ENCODE measurements at places on chromosomes 3 and 15.

- DNase-seq, result no peak
Measured at GRCh38 chr3:67691207-67691606, 36.8 kb upstream of the SUCLG2 start.

GRCh38 chr15:65066635-65067316, 1.0 kb downstream of the RASL12 start:
- DNase-seq, result no peak

- no peak for DNase-seq
Measured at GRCh38 chr3:115488409-115488808, 134.9 kb upstream of the GAP43 start.

DNA sequence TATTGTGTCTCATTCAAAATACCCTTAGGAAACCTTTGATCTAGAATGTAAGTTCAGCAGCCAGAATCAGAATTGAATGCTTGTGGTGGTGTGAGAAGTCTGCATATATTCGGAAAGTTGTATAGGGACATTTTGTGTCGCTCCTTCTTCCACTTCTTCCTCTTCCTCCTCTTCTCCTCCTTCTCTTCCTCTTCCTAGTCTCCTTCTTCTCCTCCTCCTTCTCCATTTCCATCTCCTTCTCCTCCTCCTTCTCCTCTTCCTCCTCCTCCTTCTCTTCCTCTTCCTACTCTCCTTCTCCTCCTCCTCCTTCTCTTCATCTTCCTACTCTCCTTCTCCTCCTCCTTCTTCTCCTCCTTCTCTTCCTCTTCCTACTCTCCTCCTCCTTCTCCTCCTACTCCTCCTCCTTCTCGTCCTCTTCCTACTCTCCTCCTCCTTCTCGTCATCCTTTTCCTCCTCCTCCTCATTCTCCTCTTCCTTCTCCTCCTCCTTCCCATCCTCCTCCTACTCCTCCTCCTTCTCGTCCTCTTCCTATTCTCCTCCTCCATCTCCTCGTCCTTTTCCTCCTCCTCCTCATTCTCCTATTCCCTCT, 749.3 kb upstream of the GOLIM4 start:
- DNase-seq, result no peak

GRCh38 chr3:4996223-4996765, 17.1 kb downstream of the BHLHE40 start:
- no peak for DNase-seq

DNA sequence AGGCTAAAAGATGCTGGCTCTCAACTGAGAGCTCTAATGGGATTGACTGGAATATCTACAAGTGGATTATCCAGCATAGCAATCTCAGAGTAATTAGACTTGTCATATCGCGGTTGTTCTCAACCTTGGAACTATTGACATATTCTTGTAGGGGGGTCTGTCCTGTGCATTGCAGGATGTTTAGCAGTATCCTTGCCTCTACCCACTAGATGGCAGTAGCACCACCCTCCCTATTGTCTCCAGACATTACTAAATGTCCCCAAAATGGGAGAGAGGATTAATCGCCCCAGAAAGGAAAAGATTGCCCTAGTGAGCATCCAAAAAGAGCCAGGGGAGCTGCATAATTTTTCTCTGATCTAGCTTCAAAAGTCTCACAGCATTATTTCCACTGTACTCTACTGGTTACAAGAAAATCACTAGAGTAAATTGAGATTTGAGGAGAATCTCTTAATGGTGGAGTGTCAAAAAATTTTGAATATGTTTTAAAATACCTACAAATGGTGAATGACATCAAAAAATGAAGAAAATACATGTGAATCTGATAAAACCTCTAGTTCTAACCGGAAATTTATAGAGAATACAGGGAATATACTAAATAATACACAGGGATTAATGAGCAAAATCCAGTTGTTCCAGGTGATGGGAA, 388.2 kb upstream of the AGTR1 start:
- DNase-seq, result peak; percentile 40

GRCh38 chr3:169871129-169871886, 1.6 kb upstream of the LRRC31 start:
- DNase-seq, result no peak

DNA sequence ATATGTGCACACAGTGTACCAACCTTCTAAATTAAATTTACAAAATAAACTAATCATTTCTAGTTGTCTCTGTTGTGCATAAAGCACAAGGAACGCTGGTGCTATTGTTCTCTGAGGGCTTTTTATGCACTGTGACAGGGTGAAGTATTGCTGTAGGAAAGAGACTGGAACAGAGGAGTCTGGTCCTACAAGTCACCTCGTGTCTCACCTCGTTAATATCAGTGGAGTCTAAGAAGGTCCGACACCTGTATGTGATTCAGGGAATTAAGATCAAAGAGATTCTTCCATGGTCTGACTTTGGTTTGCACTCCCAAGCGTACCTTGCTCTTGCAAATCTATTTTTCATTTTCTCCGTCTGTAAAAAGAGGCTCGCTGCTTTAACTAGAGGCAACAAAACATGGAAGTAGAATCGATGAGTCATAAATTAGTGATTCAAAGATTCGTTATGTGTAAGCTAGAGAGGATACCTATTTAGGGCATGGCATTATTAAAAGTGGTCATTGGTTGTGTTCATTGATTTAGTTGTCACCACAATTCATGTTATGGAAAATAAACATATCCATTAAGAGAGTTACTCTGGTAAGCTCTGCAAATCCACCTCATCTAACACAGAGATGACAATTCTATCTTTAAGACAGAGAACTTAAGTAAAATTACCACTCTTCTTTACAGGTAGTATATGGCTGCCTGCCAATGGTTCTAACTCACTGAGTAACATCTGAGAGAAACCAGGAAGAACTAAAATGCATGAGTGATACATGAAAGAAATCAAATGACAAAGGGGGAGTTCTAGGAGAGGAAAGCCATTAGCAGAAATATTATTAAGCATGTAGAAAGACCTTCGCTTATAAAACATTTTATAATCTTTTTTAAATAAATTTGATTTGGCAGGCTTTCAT, 219.4 kb upstream of the GBE1 start:
- DNase-seq, result no peak

DNA sequence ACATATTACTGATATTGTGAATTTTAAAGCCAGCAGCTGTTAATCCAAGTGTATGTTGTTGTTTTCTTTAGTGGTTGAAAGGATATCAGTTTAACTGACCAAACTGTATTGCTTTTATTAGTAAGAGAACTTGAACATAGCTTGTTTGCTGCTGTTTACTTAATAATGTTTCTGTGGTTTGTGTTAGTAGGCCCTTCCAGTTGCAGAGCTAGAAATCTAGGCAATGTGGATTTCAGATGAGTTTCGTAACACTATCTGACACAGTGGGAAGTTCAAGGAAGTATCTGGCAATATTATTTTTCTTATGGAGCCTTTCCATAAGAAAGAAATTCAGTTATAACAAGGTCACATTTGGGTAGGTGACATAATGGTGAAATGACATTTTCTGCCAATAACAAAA, 18.5 kb downstream of the ZNF609 start:
- no peak for DNase-seq

DNA sequence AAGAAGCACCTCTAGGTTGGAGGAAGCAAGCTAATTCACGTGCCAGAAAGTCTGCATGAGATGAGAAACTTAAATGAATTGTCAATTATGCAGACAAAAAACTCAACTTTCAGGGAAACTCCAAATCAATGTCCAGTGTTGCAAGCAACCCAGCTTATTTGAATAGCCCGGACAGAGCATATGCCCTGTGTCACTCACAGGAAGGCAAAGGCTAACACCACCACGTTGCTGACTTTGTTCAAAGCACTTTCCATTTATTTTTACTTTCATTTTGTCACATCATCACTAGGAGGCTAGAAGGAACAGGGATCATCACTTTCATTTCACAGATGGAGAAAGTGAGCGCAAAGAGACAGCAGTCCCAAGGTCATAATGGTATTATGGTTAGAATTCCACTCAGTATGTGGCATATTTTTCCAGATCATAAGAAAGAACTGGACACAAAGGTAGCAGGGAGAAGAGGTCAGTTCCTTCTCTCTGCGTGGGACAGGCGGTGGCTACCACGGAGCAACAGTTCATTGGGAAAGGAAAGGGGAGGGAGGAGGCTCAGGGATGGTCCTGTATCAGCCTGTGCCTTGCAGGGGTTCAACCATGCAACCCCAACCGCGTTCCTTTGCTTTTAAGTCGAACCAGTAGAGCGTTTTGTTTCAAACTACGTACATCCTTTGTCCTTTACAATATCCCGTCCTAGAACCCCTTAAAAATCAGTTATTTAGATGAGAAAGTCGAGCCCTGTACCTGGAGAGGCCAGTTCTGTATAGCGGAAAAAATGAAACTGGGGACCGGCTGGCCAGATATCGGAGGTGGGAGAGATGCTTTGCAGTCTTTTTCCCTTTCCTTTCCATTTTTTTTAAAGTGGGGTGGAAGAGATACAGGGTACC, 1.1 kb downstream of the HEG1 start:
- DNase-seq, result peak; percentile 67

DNA sequence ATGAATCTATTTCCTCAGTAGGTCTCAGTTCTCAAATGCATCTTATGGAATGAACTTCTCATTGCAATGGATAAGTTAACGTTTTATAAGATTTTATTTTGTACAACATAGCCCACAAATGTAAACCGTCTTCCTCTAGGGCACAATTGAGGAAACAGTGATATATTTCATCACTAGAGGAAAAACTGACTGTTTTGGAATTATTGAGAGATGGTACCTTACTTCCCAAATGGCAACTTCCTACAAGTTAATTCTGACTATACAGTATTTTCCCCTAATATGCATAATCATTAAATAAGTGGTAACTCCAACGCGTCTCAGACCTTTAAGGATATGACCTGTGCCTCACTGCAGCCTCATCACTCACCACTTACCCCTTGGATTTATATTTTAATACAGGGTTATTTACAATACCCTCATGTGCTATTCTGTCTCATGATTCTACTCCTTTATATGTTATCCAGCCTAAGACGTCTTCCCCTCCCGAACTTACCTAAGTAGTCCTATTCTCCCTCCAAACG, 13.3 kb downstream of the GABPB1 start:
- no peak for DNase-seq

DNA sequence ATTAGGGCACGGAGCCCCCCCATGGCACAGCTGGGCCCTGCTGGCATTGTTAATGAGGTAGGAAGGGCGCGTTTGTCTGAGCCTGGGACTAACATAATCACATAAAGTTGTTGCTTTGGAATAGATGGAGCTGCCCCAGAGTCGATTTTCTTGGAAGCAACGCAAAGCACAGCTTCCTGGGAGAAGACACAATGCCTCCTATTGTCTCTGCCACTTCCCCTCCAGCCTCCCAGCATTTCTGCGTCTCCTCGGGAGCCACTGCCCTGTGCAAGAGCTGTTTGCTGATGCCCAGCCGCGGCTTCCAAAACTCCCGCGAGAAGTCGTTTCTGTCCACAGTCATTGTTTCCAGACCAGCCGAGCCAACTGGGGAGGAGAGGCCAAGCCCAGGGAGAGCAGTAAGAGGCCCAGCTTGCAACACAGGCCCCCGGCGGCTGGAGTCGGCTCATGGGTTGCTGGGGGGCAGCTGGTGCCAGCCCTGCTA, 18.1 kb upstream of the ALDH1A3 start:
- no peak for DNase-seq

GRCh38 chr3:111667170-111667569, 72.0 kb upstream of the ZBED2 start:
- DNase-seq, result no peak

GRCh38 chr15:38512901-38513300, 51.7 kb downstream of the RASGRP1 start:
- no peak for DNase-seq

DNA sequence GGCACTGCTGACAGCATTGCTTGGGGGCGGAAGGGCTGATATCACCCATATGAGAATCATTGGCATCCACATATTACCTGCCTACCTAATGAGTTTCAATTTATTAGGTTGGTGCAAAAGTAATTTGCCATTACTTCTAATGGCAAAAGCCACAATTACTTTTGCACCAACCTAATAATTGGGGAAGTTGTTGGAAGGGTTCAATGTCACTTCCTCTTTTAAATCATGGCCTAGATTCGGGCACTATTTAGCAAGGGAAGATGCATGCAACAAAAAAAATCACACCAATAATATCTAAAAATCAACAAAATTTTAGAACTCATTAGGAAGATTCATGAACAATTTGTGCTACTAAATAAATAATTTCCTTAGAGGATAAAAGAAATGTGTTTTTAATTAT, 56.0 kb upstream of the AGTR1 start:
- DNase-seq, result no peak

- DNase-seq, result no peak
Measured at GRCh38 chr15:84950570-84951111, 31.0 kb upstream of the PDE8A start.

GRCh38 chr15:91099616-91099994, 452 bp upstream of the SV2B start:
- peak; percentile 29 for DNase-seq

DNA sequence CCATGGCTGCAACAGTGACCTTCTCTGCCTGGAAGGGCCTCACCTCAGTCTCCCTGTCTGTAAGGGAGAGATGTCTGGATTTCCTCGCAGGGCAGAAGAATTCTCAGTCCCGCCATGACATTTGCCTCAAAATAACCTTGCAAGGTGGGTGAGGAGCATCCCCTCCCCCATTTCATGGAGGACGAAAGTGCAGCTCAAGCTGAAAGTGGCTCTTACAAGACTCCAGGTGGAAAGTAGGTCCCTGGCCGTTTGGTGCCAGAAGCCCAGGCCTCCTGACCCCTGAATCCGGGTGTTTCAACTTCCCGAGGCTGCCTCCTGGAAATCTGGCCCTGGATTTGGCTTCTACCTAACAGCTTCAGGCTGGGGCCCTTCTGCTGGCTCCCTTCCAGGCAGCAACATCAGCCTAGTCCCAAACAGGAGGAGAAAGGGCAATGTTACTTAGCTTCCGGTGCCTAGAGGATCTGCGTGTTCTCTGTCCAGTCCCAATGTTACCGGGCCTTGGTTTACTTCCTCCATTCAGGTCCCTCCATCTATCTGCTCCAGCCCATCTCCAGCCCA, 769 bp upstream of the CSPG4 start:
- peak; percentile 47 for DNase-seq

DNA sequence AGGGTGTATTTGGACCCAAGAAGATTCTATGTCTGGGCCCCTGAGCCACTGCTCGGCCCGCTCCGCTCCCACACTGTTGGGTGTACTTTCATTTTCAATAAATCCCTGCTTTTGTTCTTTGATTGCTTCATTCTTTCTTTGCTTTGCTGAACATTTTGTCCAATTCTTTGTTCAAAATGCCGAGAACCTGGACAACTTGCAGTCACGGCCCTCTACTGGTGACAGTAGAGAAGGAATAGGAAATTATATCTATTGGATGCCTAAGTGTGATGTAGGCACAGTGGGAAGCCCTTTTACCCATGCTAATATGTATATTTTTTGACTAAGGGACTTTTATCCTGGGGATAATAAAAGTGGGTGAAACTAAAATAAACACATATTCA, 340.8 kb downstream of the LRRC3B start:
- DNase-seq, result no peak

GRCh38 chr3:69442771-69443311, 57.0 kb upstream of the FRMD4B start:
- DNase-seq, result no peak

DNA sequence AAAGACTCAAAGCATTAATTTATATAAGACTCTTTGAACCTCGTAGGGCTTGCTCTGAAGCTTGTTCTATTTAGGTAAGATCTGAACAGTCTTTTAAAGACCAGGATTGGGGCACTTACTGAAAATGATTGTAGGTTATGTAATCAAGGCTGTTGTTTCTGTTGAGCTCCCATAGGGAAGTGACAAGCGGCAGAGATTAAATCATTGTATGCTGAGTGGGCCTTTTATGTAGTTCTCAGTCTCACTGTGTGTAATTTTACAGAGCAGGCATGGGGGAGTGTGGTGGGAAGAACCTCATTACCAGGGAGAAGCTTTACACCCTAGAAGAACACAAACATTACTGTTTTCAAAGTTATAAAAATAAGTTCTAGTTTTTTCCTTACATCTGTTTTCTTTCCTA, 160.0 kb upstream of the SNTN start:
- DNase-seq, result no peak

GRCh38 chr3:18643281-18643680, 218.1 kb upstream of the SATB1 start:
- DNase-seq, result no peak

Measured in AG08396 (cell line).